ENCODE measurements at places on chromosomes 5 and 9.

- DNase-seq, result no peak
Observed at GRCh38 chr5:91095786-91096385, 287.2 kb downstream of the ARRDC3 start.

DNA sequence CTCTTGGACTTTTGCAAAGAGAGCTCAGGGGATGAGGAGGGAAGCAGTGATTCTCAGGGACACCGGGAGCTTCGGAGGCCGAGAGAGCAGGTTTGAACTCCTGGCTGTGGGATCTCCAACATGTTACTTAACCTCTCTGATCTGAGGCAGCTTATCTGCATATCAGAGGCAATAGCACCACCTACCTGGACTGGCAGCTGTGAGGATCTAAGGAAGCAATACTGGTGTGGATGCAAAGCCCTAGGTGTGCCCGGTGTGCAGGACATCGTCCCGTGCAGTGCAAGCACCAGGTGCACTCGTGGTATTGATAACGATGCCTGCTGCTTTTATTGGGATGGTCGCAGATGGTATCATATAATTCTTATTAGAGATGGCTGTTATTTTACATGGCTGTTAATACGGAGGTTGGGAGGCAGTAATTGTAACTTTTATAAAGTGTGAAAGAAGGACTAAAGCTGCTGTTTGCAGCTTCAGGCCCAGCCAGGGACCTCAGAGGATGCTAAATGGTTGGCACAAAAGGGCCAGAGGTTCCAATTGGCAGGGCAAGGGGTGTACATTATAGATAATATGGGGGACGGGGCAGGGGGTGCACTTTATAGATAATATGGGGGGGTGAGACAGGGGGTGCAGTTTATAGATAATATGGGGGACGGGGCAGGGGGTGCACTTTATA is 14.9 kb downstream of the COL5A1 start:
- DNase-seq, result no peak

DNA sequence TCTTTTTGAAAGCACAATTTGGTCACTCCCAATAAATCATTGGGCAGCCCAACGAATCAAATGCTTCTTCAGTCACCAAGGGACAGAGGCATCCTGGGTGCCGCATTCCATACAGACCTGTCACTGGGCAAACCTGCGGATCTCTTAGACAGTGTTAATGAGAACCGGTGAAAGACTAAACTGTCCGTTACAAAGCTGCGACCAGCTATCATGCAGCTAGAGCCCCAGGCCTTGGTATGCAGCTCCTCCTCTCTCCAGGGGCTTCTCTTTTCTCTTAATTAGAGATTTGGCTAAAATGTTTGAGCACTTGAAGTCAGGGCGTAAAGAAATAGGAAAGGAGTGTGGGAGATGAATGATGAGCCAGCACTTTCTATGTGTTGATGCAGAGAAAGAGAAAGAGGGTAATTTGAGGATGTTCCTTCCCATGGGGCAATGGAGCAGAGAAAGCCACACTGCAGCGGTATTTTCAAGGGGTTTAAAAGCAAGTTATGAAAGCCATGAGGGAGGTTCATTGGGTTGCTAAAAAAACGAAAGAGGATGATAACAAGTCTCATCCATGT is 175.3 kb downstream of the RFK start:
- no peak for DNase-seq

DNA sequence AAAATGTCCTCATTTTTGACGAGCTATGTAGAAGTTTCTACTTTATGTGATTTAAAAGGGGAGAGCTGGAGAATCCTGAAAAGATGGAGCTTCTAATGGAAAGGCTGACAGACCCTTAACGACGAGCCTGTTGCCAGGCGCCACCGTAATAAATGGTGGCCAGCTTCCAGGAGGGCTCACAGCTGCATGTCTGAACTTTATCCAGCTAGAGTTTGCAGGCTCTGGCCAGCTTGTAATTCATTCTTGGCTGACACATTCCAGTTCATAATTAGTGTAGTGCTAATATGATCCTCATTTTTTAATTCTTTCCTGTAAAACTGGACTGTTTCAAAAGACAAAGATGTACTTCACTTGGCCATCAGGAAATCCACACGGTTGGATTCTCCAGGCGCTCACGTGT is 246.7 kb downstream of the GAS1 start:
- DNase-seq, result no peak

GRCh38 chr9:136091582-136092352 is 3.3 kb downstream of the NACC2 start:
- DNase-seq, result no peak

- no peak for DNase-seq
Observed at GRCh38 chr9:120928015-120928482, 1.5 kb upstream of the TRAF1 start.

DNA sequence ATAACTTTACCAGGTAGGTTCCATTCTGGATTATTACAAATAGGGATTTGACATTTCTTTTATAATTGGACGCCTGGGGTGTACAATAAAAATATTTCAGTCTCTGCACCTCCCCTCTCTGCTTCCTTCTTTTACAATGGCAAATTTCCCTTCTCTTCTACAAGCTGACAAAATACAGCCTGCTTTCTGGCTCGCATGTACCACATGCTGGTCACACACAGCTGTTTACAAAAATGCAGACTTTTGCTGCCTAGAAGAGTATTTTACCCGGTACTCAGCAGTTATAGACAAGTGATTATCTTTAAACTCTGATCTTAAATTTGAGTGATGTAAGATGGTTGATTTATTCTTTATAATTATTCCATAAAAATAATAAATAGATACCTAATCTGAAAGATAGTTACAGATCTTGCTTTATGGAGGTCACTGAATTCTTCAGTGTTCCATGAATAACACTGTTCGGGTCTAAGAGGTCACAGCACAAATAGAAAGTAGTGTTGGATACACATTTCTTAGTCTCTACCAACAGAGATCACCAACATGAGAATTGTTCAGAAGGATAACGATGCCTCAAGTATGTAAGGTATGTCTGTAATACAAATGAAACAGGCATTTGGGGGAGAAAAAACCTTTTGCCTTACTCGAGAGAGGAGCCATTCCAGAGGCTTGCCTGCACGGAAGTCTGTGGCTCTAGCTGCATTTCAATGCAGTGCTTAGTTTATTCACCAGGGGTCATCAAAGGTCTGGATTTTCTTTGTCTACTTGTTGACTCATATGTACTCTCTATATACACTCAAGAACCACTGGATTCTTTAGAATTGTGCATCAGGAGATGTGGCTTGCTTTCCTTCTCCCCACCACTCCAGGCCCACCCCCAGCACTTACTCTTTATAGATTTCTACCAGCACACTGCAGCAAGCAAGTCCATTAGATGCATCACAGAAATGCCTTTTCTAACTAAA is 206.6 kb upstream of the RFX3 start:
- DNase-seq, result peak; percentile 2

DNA sequence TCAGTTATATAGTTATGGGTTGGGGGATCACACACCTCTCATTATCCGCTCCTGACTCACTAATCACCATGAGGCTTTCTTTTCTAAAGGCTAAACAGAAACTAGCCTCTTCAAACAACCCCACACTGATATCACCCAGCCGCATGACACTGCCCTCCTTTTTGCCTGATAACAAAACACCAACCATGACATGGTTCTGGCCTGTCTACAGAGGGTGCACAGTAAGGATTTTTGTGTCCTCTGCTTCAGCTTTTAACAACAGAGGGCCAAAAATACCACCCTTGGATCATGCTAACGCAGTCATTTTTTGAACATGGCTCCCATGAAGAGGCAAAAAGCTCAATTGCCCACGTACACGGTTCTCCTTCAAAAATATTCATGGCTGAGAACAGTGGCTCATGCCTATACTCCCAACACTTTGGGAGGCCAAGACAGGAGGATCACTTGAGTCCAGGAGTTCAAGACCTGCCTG is 4.0 kb downstream of the CMBL start:
- DNase-seq, result no peak

DNA sequence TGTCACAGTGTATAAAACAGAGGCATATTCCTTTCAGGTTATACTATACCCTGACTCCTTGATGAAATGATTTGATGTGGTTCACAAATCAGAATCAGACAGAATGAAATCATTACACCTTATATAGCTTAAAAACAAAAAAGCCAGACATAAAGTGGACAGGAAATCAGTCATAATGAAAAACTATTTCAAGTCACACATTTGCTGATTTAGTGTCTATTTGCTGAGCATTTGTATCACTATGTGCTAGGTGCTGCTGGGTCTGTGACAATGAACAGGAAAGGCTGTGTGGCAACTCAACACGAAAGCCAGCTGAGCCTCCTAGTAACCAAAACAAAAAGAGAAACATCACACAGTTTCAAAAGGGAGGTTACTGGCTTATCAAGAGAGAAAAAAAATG is 194.0 kb downstream of the EFNA5 start:
- no peak for DNase-seq

GRCh38 chr9:3576328-3576727 is 50.5 kb upstream of the RFX3 start:
- DNase-seq, result no peak
